Natural killer cell treated with Interleukin-12 subunit alpha and Interleukin-12 subunit beta and Interleukin-15 and Interleukin-18, amount 100 ng/mL, for 72 hours (primary cell): ENCODE measurements at places on chromosomes 5 and 9. TPM values are rescaled to one million over a fixed set of nuclear protein-coding genes. Genes with fewer than 3 reads are reported as not detected.

DNA sequence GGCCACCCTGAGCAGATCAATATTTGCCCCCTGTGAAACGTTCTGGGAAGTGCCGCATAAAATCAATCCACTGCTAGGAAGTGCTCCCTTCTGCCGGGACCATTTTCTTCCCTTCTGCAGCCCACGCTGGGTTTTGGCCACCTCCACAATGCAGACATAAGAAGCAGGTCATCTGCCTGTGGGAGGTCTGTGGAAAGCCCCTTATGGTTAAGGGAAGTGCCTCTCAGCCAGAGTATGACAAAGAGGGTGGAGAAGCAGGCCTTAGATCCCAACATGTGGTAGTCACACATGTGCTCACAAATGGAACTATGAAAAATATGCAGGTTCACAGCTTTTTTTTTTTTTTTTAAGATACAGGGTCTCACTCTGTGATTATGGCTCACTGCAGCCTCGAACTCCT is 82.8 kb downstream of the SLC1A3 start:
- no peak for DNase-seq
- no peak overlapping the region for H3K4me3 ChIP-seq
- no peaks in the 10 kb centered on the region for H3K36me3 ChIP-seq
- peaks cover 8% of the 10 kb centered on the region for H3K4me1 ChIP-seq
- H3K27me3 ChIP-seq, result peaks cover 11% of the 10 kb centered on the region
- no peak overlapping the region for H3K27ac ChIP-seq

DNA sequence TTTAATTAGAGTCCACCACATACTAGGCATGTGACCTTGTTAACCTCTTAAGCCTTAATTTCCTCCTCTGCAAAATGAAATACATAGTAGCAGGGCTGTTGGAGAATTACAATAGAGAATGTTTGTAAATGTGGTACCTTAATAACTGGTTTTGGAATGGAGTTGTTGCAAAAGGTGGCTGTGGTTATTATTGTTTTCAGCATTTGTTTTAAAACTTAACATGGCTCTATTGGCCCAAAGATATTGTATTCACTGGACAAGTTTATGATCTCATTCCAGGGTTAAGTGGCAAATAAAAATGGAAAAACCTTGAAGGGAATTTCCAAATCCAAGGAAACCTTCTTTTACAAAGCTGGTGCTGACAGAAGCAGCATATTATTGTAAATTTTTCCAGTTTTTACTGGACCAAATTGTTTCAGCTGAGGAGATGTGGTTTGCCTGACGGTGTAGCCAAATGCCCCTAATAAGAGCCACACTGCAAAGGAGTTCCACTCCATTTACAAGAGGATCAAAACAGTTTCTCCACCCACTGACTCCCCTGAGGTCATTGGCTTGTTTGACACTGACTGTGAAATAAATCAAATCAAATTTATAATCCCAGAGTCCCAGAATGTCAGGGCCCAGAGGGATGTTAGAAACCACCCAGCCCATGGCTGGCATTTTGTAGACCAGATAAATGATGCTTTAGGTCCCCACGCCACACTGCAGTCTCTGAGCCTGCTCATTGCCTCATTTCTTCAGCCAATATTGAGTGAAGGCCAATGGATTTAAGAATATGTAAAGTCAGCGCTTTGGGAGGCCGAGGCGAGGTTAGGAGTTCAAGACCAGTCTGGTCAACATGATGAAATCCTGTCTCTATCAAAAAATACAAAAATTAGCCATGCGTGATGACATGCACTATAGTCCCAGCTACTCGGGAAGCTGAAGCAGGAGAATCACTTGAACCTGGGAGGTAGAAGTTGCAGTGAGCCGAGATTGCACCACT is 45.2 kb downstream of the ADRA1B start:
- H3K27ac ChIP-seq, result no peak overlapping the region
- DNase-seq, result no peak
- peaks cover 32% of the 10 kb centered on the region for H3K27me3 ChIP-seq
- H3K4me1 ChIP-seq, result peaks cover 3% of the 10 kb centered on the region
- H3K4me3 ChIP-seq, result no peak overlapping the region
- H3K36me3 ChIP-seq, result no peaks in the 10 kb centered on the region

GRCh38 chr9:38023661-38024035 is 45.4 kb downstream of the SHB start:
- no peaks in the 10 kb centered on the region for H3K27me3 ChIP-seq
- no peaks in the 10 kb centered on the region for H3K4me1 ChIP-seq
- no peak overlapping the region for H3K27ac ChIP-seq
- no peak overlapping the region for H3K4me3 ChIP-seq
- DNase-seq, result no peak

DNA sequence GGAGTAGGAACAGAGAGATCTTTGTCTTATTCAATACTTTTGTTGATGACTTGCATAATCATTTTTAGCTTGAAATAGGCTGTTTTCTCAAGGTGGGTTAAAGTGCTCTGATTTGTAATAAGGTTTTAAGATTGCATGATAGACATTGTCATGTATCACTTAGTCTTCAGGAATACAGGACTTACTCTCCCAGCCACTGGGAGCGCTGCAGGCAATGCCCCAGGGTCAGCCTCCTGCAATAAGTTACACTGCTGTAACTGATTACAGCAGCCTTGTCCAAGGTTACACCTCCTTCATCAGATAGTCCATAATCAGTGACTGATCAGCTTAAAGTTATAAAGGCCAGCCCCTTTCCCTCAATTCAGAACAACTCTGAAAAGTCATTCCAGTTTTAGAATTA is 218.6 kb downstream of the ESM1 start:
- no peak overlapping the region for H3K4me3 ChIP-seq
- DNase-seq, result no peak
- H3K36me3 ChIP-seq, result no peaks in the 10 kb centered on the region
- no peaks in the 10 kb centered on the region for H3K4me1 ChIP-seq

GRCh38 chr5:35919191-35919590 is 19.2 kb downstream of the CAPSL start:
- peaks cover 20% of the 10 kb centered on the region for H3K27me3 ChIP-seq
- peaks cover 3% of the 10 kb centered on the region for H3K4me1 ChIP-seq
- H3K4me3 ChIP-seq, result peak overlapping the region; percentile 3
- H3K36me3 ChIP-seq, result peaks cover 15% of the 10 kb centered on the region
- DNase-seq, result no peak

- no peak overlapping the region for H3K27ac ChIP-seq
- no peak overlapping the region for H3K4me3 ChIP-seq
- no peaks in the 10 kb centered on the region for H3K4me1 ChIP-seq
- no peaks in the 10 kb centered on the region for H3K27me3 ChIP-seq
- no peak for DNase-seq
- no peaks in the 10 kb centered on the region for H3K36me3 ChIP-seq
Measured at GRCh38 chr9:89878003-89878411, 273.2 kb downstream of the GADD45G start.

DNA sequence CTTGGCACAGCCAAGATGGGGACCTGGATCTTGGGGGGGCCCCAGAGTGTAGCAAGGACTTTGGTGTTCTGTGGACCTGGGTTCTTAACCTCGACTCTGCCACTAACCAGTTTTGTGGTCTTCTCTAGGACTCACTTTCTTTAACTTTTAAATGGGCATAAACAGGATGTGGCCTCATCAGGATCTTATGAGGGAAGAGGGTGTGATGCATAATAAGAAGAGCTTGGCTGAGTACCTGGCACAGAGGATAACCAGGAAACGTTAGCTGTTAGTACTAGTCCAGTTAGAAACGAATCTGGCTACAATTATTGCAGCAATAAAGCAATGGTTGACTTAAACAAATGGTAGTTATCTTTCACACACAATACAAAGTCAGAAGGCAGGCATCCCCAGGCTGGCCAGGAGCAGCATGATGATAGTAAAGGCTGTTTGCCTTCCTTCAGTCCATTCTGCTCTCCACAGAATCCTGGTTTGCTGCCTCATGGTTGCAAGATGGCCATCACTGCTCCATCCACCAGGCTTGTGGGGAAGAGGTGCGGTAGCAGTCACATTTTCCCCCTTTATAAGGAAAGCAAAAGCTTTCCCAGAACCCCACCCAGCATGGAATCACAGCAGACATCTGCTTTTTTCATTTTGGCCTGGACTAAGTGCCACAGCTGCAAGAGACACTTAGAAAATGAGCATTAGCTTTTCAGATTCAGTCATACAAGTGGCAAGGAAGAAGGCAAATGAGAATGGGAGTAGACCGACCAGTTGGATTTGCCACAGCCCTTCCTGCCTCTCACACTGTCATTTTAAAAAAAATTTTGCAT is 225.0 kb downstream of the AOPEP start:
- H3K4me3 ChIP-seq, result peak overlapping the region; percentile 53
- peaks cover 27% of the 10 kb centered on the region for H3K4me1 ChIP-seq
- no peaks in the 10 kb centered on the region for H3K27me3 ChIP-seq

DNA sequence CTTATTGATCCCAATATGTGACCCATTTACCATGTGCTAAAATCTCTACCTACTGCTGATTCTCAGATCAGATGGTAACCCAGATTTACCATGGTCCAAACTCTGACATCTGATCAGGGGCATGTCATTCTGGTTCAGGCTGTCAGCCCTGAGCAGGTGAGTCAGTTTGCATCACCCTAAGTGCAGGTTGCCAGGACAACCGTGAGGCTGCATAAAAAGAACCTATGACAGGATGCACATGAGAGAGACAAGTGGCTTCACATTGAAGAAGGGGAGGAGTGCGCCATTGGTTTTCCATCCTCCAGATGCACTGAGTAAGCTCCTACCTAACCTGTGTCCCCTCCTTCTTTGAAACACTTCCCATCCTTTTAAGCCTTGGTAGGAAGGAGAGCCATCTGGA is 801 bp upstream of the PRSS3 start:
- no peak for DNase-seq
- H3K4me1 ChIP-seq, result no peaks in the 10 kb centered on the region
- no peak overlapping the region for H3K4me3 ChIP-seq
- H3K27ac ChIP-seq, result no peak overlapping the region

GRCh38 chr5:107341376-107342084 is 329.2 kb downstream of the EFNA5 start:
- H3K27ac ChIP-seq, result no peak overlapping the region
- DNase-seq, result no peak
- no peak overlapping the region for H3K4me3 ChIP-seq
- H3K27me3 ChIP-seq, result no peaks in the 10 kb centered on the region
- H3K36me3 ChIP-seq, result peaks cover 24% of the 10 kb centered on the region
- no peaks in the 10 kb centered on the region for H3K4me1 ChIP-seq

GRCh38 chr5:54703133-54703532 is 185.6 kb downstream of the SNX18 start:
- no peak for DNase-seq
- H3K27ac ChIP-seq, result no peak overlapping the region
- H3K36me3 ChIP-seq, result no peaks in the 10 kb centered on the region
- no peaks in the 10 kb centered on the region for H3K27me3 ChIP-seq
- H3K4me1 ChIP-seq, result peaks cover 19% of the 10 kb centered on the region

DNA sequence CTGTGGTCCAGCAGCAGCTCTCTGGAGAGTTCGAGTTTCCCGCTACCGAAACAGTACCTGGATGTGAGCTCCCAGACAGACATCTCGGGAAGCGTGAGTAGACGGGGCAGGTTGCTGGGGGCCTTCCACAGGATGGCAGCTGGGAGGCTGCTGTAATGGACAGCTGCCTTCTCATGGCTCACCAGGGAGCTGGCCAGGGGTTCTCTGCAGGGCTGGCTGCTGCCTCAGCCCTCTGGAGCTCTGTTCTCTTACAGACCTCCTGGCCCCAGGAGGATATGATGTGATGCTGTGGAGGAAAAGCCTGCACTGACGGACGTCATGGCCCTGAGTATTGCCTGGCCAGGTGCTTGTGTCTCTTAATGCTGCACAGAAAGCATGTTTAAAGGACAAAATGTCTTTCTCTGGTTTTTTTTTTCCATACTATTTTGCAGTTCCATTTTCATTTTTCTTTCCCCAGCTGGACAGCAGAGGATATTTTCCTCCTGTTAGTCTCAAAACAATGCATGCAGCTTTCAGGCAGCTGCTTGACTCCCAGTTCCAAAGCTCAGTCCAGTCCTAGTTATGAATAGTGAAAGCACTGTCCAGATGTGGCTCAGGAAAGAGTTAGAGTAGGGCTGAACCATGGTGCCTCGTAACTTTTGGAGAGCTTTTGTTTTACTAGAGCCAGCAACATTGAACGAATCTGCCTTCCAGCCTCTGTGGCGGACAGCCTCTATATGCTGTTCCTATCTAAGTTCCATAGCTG is 77.5 kb upstream of the RARS1 start:
- DNase-seq, result no peak
- peaks cover 2% of the 10 kb centered on the region for H3K27me3 ChIP-seq
- peaks cover 4% of the 10 kb centered on the region for H3K4me1 ChIP-seq
- H3K27ac ChIP-seq, result no peak overlapping the region
- no peaks in the 10 kb centered on the region for H3K36me3 ChIP-seq
- H3K4me3 ChIP-seq, result no peak overlapping the region

- H3K27ac ChIP-seq, result peak overlapping the region; percentile 86
- peak; percentile 91 for DNase-seq
- H3K4me3 ChIP-seq, result peak overlapping the region; percentile 97
- no peaks in the 10 kb centered on the region for H3K27me3 ChIP-seq
- H3K4me1 ChIP-seq, result peaks cover 82% of the 10 kb centered on the region
Measured at GRCh38 chr5:14668181-14668591, 3.7 kb downstream of the OTULIN start.

DNA sequence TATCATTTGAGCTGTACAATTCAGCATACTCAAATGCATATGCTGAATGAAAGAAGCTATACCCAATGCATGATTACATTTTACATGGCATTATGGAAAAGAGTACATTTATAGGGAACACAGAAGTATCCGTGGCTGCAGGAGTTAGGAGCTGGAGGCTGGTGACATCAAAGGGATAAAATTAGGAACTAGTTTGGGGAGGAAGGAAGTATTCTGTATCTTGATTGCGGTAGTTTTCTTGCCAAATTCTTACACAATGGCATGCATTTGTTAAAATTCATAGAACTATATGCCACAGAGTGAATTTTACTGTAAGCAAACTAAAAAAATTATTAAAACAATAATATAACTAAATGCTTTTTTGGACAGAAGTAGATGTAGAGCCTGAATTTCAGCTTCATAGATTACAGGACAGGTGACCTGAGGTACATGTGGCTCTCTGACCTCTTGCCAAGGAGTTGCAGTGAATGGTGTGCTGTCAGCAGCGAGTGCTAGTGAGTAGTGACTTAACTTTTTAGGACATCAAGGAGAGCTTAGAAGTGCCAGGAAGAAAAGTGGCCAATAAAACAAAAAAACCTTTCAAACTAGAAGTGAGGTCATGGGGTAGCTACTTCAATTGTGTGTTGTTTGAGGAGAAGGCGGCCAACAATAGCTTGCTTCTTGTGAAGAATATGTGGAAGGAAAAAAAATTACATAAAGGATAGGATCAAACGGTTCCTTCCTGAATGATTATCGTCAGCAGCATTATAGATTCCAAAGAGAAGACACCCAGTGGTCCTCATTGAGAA is 514.9 kb upstream of the CLINT1 start:
- H3K4me1 ChIP-seq, result no peaks in the 10 kb centered on the region
- H3K36me3 ChIP-seq, result no peaks in the 10 kb centered on the region
- no peak for DNase-seq

ENHO gene
- total RNA-seq, result not detected

GALNT12 gene
- 4.1 TPM for total RNA-seq

SLC1A3 gene
- total RNA-seq, result 1.2 TPM

ZNF474 gene
- total RNA-seq, result not detected

SOX30 gene
- total RNA-seq, result not detected

ESM1 gene
- total RNA-seq, result not detected

MPDZ gene
- not detected for total RNA-seq

GDF9 gene
- total RNA-seq, result 0.50 TPM

MUSK gene
- total RNA-seq, result not detected

QRFP gene
- not detected for total RNA-seq

PITX1 gene
- total RNA-seq, result not detected
